ENCODE measurements at places on chromosomes 3 and 15.

DNA sequence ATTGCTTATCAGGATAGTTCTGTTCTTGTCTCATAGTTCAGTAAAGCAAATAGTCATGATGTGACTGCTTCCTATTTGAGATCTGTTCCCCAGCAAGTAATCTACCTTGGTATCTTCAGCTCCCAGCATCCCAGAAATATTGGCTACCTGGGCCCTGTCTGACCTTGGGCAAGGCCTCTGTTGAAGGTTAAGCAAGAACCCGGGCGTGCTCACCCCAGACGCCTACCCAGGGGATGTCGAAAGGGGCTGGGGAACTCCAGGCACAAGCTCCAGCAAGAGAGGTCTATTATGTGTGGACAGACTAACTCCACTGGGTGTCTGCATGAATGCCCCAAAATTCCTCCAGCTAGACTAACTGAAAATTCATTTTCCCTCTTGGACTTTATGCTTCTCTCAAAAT lies 37.3 kb upstream of the IGF1R start:
- DNase-seq, result no peak

- peak; percentile 17 for DNase-seq
Measured at GRCh38 chr15:97903971-97904572, 56.4 kb upstream of the ARRDC4 start.

GRCh38 chr15:96732704-96733103 lies 402.2 kb downstream of the NR2F2 start:
- no peak for DNase-seq

- DNase-seq, result no peak
Measured at GRCh38 chr3:108493862-108494261, 16.5 kb downstream of the MYH15 start.

DNA sequence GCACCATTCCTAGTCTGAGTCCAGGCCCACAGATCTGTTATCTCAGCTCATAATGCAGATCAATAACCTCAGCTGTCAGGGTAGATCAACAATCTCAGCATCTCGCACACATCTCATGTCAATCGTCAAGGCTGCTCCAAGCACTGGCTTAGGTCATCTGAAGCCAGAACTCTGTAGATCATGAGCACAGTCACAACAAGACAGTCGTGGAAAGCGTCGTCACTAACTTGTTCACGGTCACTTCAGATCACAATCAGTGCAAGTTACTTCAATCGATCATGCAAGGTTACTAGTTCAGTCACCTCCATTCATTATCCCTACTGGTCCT lies 71.8 kb downstream of the RBPMS2 start:
- DNase-seq, result no peak

DNA sequence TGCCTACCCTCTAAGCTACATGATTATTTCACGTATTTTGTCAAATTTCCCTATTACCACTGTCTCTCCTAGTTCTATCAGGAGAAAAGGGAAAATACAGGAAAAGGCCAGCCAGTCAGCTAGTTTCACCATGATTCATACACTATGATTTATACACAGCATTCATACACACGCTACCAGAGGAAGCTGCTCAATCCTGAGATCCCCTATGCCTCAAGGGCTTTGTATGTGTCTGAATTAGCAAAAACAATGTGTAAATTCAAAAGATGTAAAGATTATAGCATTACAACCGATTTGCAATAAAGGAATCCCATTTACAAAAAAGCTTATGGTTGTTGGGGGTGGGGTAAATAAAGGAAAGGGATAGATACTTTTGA lies 3.1 kb upstream of the ACKR4 start:
- peak; percentile 48 for DNase-seq
